Right atrium auricular region (tissue), 2 donors: ENCODE measurements at places on chromosomes 5 and 9. TPM values are rescaled to one million over a fixed set of nuclear protein-coding genes. Genes with fewer than 3 reads are reported as not detected.

TGFBI gene
- 65.0 TPM for total RNA-seq

GRCh38 chr5:83035373-83036100 is 41.7 kb downstream of the TMEM167A start:
- H3K36me3 ChIP-seq: no peaks in the 10 kb centered on the region
- no peak overlapping the region for H3K4me3 ChIP-seq
- H3K27me3 ChIP-seq: no peaks in the 10 kb centered on the region

DNA sequence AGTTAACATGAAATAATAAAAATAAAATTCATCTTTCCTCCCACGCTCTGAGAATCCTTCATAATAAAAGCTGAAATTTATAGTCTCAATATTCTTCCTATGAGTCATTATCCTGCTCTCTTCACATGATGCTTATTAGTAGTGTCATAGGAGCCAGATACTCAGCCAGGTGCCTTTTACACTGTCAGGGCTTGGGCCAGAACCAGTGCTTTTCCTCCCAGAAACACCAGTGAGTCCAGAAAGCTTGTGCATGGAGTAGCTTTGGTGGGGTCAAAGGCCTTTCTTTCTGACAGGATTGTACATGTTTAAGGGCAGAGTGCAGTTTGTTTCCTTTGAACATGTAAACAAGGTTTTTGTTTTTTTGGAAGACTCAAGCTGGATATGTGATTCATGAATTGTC is 6.8 kb downstream of the LSM11 start:
- no peak overlapping the region for H3K4me3 ChIP-seq
- H3K27ac ChIP-seq: no peak overlapping the region
- H3K27me3 ChIP-seq: no peaks in the 10 kb centered on the region
- peaks cover 14% of the 10 kb centered on the region for H3K36me3 ChIP-seq

MLANA gene
- total RNA-seq: not detected

ANKRD34B gene
- total RNA-seq: not detected

- H3K4me3 ChIP-seq: no peak overlapping the region
- no peak for DNase-seq
- no peaks in the 10 kb centered on the region for H3K27me3 ChIP-seq
These were observed 11.1 kb upstream of the SSBP2 start for GRCh38 chr5:81761970-81762369.

DNA sequence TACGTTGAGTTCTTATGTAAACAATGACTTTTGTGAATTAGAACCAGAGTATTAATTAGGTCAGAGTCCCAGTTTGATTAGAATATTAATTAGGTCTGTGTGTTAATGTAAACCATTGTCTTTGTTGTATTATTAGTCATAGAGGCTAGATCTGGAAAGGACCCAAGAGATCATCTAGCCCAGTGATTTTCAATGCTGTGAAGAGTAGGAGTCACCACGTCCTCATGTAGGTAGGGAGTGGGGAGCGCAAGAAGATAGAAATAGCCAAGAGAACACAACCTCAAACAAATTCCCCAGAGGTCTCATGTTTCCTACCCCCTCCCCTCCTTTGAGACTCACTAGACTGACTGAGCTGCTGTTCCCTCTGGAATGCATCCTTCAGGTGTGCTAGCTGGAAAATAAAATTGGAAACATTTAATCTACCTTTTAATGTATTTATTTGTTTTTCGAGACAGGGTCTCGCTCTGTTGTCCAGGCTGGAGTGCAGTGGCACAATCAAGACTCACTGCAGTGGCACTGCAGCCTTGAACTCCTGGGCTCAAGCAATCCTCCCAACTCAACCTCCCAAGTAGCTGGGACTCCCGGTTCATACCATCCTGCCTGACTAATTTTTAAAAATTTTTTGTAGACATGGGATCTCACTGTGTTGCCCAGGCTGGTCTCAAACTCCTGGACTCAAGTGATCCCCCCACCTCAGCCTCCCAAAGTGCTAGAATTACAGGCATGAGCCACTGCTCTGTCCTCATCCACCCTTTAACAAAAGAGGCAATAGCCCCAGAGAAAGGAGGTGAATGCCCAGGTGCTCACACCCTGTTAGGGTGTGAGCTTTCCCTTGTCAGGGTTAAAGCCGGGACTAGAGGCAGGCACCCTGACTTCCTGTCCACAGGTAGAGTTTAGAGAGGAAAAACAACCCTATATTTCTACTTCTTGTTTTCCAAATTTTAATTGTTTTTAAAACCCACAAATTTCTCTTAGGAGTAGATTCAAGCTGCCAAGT is 92.9 kb downstream of the INIP start:
- H3K27ac ChIP-seq: no peak overlapping the region
- H3K36me3 ChIP-seq: no peaks in the 10 kb centered on the region
- no peaks in the 10 kb centered on the region for H3K4me1 ChIP-seq
- no peak for DNase-seq
- H3K27me3 ChIP-seq: no peaks in the 10 kb centered on the region

NAA35 gene
- total RNA-seq: 12.1 TPM

- H3K27me3 ChIP-seq: no peaks in the 10 kb centered on the region
- no peak for DNase-seq
- no peak overlapping the region for H3K4me3 ChIP-seq
- H3K4me1 ChIP-seq: peaks cover 36% of the 10 kb centered on the region
- H3K36me3 ChIP-seq: no peaks in the 10 kb centered on the region
- H3K27ac ChIP-seq: no peak overlapping the region
These were observed 150.6 kb downstream of the ERCC6L2 start for GRCh38 chr9:96025995-96026602.

DNA sequence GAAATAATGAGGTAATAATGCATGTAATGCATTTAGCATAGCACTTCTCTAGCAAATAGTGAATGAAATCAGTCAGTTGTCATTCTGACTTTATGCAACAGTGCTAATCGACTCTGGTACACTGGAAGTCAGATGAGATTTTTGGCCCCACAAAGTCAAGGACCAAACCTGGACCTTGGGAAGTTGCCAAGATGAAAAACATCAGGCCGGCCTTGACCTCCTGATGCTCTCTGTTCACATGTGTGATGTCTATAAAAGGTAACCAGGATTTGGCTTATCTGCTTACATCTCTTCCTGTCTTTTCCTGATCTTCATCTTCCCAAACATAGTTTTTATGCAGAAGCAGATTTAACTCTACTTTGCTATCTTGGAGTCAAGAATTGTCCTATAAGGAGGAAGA is 39.5 kb downstream of the SLC22A5 start:
- H3K4me1 ChIP-seq: no peaks in the 10 kb centered on the region
- no peak overlapping the region for H3K4me3 ChIP-seq
- H3K27me3 ChIP-seq: no peaks in the 10 kb centered on the region

SMC2 gene
- 14.5 TPM for total RNA-seq

MOB3B gene
- total RNA-seq: 2.9 TPM

FBP1 gene
- 3.6 TPM for total RNA-seq

DNA sequence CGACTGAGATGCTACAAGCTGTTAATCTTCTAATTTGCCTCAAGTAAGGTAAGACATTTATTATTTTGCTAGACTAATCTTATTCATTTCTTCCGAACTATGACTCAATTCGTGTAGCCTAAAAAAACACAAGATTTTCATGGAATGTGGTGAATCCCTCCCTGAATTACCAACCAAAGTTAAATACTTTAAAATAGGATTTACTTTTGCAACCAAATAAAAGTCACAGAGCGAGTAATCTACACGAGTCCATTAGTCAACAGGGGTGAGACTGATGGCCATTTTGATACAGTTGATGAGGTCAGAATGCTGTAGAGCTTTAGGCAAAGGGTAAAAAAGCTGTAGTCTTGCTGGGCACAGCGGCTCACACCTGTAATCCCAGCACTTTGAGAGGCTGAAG is 13.1 kb upstream of the BNC2 start:
- H3K36me3 ChIP-seq: no peaks in the 10 kb centered on the region
- no peak overlapping the region for H3K27ac ChIP-seq
- H3K27me3 ChIP-seq: no peaks in the 10 kb centered on the region
- no peak for DNase-seq

IFNA13 gene
- not detected for total RNA-seq

LCN12 gene
- total RNA-seq: 11.3 TPM

GRCh38 chr5:91707521-91707841 is 324.4 kb upstream of the ARRDC3 start:
- no peak overlapping the region for H3K27ac ChIP-seq
- H3K36me3 ChIP-seq: no peaks in the 10 kb centered on the region
- H3K4me3 ChIP-seq: no peak overlapping the region
- H3K4me1 ChIP-seq: no peaks in the 10 kb centered on the region
- no peak for DNase-seq
- no peaks in the 10 kb centered on the region for H3K27me3 ChIP-seq

ENTPD2 gene
- 0.67 TPM for total RNA-seq

- H3K36me3 ChIP-seq: peaks cover 14% of the 10 kb centered on the region
- DNase-seq: no peak
- peaks cover 13% of the 10 kb centered on the region for H3K4me1 ChIP-seq
- no peak overlapping the region for H3K27ac ChIP-seq
These were observed 4.2 kb downstream of the SGCD start for GRCh38 chr5:156331181-156331580.

DNA sequence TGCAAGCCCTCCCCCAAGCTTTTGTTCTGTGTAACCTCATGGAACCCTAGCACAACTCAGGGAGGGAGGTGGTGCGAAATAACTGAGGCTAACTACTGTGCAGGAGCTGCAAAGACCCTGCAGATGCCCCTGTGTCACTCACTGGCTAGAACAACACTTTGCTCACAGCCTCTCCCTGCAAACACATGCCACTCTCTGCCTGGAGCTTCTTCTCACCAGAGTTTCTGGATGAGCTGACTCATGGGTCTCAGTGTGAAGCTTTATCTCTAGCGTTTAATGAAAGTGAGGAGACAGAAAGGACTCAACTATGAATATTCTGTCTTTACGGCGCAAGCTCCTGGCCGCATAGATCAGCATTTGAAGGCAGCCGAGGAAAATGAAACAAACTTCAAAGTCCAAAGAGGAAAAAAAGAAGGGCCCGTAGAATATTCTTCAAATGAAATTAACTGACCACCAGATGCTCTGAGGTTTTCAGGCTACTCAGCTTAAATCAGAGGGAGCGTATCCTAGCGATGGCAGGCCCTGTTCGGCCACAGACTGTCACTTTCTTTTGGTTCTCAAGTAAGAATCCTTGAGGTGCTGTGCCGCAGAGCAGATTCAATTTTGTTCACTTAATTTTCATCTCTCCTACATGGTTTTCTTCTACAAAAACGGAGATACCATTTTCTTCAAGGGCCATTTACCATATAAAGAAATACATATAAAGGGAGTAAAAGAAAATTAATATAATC is 77.7 kb upstream of the TAS2R1 start:
- H3K27me3 ChIP-seq: no peaks in the 10 kb centered on the region
- DNase-seq: no peak
- H3K4me3 ChIP-seq: no peak overlapping the region
- no peaks in the 10 kb centered on the region for H3K36me3 ChIP-seq
- no peaks in the 10 kb centered on the region for H3K4me1 ChIP-seq

PCDHA9 gene
- not detected for total RNA-seq

DNA sequence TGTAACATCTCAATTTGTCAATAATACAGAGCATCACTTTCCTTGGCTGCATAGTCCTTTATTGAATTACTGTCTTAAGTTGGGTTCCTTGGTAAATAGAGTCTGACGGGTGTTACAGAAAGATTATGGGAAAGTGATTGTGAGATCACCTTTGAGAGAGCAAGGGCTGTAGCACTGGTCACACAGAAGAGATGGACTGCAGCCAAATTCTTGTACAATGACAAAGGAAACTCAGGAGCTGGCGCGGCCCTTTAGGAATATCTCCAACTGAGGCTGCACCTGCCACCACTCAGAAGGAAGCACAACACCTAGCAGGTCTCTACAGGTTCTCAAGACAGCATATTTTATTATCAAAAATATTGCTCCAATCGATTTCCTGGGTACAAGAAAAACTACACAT is 350.0 kb upstream of the ISL1 start:
- no peaks in the 10 kb centered on the region for H3K4me1 ChIP-seq
- no peaks in the 10 kb centered on the region for H3K36me3 ChIP-seq
- H3K27me3 ChIP-seq: no peaks in the 10 kb centered on the region
- no peak overlapping the region for H3K4me3 ChIP-seq
- no peak overlapping the region for H3K27ac ChIP-seq
- DNase-seq: no peak

ITGA2 gene
- 2.3 TPM for total RNA-seq

SH3RF2 gene
- 272 TPM for total RNA-seq
